ENCODE measurements at places on chromosomes 13 and 19.

DNA sequence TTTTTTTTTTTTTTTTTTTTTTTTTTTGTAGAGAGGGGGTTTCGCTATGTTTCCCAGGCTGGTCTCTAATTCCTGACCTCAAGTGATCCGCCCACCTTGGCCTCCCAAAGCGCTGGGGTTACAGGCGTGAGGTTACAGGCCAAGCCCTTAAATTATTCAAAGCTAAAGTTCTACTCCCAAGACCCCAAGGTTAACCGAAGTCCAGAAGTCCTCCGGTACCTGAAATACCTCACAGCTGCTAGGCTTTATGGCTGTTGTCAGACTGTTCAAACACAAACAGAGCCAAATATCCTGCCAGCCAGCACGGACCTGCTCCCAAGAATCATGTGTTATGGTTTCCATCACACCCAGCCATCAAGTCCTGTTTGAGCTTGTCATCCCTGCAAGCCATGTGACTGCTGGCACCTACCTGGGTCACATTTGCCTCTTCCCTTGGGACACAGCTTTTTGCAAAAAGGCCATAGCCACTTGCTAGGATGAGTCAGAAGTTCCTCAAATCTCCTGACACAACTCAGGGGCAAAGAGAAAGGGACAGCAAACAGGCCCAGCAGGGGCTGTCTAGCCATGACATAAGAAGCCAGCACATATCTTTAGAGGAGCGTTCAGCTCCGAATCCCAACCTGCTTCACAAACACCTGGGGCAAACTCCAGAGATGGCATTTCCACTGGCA is 129.9 kb downstream of the FOXO1 start:
- no peak for DNase-seq

DNA sequence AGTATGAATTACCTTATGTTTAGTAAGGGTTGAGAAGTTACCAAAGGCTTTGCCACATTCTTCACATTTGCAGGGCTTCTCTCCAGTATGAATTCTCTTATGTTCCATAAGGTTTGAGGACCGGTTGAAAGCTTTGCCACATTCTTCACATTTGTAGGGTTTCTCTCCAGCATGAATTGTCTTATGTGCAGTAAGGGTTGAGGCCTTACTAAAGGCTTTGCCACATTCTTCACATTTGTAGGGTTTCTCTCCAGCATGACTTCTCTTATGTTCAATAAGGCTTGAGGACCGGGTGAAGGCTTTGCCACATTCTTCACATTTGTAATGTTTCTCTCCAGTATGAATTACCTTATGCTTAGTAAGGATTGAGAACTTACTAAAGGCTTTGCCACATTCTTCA is 26.7 kb downstream of the ZNF728 start:
- DNase-seq = no peak

- DNase-seq = no peak
These were observed 15.4 kb upstream of the CCNP start for GRCh38 chr19:40241809-40242384.

DNA sequence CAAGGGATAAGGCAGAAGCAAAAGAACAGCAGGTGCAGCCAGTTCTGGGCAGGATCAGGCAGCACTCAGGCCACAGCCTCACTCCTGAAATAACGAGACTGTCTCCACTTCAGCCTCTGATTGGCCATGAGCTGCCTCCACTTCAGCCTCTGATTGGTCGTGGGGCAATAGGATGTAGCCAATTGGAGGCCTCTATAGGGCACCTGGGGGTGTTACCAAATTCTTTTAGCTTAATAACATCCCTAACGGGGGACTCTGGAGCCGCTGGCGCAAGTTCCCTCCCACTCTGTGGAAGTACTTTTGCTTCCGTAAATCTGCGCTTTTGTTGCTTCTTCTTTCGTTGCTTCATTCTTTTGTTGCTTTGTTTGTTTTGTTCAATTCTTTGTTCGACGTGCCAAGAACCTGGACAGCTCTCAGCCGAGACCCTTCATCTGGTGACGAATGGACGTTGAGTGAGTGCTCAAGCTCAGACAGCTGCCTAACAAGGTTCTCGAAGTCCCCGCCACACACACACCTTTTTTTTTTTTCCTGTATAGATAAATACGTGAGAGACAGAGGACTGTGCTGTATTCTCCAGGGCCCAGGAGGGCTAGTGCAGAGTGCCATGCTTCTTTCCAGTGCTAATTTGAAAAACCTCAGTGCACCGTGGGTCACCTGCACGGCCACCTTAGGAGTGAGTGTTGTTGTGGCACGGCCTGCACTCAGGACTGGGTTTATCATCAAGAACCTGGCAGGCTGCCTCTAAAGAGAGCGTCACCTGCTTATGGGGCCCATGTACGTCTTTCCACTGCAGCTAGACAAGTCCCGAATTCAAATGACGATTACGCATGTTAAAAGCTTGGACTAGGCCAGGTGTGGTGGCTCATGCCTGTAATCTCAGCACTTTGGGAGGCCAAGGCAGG is 32.0 kb upstream of the TUBGCP3 start:
- DNase-seq = peak; percentile 53

GRCh38 chr13:98468361-98468760 is 108.5 kb downstream of the STK24 start:
- no peak for DNase-seq

DNA sequence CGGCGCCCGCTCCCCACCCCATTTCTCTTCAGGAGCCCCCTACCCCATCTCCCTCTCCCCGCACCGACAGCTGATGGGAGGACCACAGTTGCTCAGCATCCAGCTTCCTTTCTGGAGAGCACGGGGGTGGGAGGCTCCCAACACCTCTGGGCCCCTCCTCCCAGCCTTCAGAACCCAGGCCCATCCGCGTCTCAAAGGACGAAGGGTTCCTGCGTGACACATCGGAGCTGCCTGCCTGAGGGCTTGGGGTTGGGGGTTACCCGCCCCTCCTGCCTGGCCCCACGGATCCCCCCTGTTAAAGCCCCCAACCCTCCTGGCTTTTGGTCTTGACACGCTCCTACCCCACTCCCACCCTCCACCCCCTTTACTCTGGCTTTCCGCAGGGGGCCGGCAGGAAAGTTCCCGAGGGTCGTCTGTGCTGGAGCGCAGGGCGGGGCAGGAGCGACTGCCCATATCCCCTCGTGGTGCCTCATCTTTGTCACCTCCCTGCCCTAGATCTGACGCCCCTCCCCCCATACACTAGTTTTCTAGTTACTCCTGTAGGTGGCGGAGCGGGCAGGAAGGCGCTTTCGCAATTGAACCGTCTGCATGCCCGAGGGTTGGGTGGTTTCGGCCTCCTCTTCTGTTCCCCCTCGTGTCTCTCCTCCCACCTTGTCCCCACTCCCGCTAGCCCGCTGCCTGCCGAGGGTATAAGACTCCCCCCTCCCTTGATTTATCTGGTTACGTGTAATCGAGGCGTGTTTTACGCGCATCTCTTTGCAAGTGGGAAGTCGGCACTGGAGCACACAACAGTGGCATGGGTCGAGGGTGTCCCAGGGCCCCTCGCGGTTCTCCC is 924 bp downstream of the TRAPPC5 start:
- peak; percentile 93 for DNase-seq

DNA sequence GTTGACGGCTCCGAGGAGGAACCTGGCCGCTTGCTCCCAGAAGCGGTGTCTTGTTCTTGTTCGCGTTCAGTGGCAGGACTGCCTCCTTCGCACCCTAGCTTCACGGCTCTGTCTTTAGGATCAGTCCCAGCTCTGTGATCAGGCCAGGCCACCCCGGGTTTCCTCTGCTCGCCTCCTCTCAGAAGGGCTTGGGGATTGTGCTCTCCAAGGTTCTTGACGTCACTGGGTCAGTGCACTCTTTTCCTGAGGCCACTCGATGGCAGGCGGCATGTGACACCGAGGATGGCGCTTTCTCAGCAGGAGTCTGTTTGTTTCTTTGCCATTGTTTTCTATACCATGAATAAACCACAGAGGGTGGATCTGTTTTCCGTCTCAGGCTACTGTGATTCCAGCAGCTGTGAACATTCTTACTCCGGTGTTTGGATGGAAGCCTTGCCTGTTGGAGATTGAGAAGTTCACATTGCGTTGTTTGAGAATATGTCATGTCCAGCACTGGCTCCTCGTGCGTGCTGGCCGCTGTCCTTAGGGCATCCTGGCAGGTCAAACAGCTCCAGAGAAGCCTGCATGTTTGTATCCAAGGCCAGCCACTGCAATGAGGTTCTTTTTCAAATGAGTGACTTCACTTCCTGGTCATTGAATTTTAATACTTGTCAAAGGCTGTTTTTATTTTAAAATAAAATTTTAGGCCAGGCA is 44.5 kb downstream of the SLC7A9 start:
- no peak for DNase-seq

GRCh38 chr13:103676329-103676728 is 610.1 kb upstream of the SLC10A2 start:
- DNase-seq = no peak

DNA sequence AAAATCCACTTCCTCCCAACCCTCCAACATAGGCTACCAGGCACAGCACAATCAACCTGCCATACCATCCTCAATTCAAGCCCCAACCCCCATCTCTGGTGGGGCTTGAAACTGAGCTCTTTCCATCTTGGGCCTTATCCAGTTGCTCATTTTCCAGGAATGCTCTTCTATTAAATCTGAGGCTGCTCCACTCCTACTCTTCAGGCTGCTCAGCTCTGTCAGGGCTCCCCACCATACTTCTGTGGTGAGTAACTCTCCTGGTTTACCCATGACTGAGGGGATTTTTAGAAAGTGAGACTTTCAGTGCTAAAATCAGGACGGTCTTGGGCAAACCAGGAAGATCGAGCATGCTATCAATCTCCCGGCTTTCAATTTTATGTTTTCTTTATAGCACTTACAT is 512.8 kb downstream of the LMO7 start:
- no peak for DNase-seq

GRCh38 chr13:28058866-28059613 is 41.3 kb downstream of the FLT3 start:
- peak; percentile 62 for DNase-seq

- DNase-seq = peak; percentile 31
These were observed 24.4 kb upstream of the URAD start for GRCh38 chr13:28012896-28013295.

DNA sequence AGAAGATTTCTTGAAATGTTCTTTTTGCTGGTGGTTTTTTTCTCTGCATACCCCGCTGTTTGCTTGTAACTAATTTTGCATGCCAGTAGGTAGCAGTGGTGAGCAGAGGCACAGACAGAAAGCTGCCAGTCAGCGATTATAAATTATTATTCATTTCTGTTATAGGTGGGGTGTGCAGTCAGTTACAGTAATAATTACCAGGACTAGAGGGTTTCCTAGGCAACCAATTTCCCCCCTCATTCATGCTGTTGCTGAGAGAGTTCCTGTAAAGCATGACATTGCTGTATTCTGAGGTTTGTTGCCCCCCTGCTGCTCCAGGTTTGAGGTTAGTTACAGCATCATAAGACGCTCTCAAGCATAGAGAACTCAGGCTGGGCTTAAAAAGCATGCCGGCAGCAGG is 104.5 kb downstream of the URI1 start:
- DNase-seq = peak; percentile 43

- DNase-seq = no peak
These were observed 662 bp downstream of the CBARP start for GRCh38 chr19:1237027-1237659.

- no peak for DNase-seq
These were observed 308.5 kb upstream of the TMTC4 start for GRCh38 chr13:100983111-100983510.

DNA sequence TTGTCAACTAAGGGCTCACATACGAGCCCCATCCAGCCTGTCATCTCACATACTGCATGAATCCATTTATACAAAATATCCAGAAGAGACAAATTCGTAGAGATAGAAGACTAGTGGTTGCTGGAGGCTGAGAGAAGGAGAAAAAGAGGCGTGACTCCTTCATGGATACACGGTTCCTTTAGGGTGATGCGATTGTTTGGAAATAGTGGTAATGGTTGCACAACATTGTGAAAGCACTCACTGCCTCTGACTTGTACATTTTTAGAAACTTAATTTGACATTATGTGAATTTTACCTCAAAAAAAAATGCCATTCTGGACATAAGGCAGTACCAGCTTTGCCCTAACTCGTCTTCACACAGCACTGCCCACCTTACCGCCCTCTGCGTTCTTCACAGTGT is 27.3 kb downstream of the IGFL1 start:
- DNase-seq = no peak

DNA sequence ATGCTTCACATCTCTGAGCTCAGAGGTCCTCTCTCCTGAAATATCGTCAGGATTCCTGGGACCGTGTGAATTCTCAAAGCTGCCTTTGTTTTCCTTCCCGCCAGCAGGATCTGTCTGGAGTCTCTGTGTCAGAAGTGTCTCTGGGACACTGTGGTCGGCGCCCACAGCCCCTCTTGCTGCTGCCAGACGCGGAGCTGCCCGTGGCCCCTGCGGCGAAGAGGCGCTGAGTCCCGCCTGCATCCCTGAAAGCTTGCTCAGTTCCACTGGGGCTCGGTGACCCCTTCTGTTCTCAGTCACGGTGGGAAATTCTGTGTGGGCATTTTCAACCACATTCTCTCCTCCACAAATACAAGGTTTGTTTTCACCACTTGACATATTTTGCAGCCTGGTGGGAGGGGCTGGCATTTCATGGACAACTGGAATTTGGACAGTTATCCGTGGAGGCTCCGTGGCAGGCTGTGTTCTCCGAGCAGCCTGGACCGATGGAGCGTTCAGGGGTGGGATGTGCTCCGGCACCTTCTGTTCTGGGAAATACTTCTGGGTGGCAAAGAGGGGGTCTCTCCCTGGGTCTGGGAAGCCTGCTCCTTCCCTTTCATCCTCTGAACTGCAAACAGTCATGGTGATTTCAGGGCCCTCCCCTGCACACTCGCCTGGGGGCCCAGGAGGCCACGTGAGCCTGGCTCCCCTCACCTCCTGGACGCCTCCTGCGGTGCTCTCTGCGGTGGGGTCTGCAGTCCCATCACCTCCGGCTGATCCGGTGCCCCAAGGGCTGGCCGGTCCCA is 42.6 kb upstream of the GRTP1 start:
- DNase-seq = no peak

DNA sequence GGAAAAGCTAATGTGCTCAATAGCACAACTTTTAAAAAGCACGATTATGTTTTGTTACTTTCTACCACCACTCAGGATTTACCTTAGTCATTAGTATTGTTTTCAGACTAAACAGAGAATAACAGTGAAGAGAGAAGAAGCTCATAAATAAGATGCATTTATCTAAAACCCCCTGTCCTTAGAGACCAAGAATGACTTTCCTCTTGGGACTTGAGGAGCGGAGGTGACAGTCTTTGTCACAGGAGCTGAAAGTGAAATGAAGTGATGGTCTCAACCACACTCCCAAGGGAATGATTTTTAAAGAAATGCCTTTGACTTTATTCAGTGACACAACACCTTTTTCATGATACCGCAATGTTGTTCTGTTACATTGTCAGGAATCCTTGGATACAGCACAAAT is 190.6 kb upstream of the NBEA start:
- DNase-seq = no peak

GRCh38 chr13:111513766-111514609 is 193.5 kb downstream of the TEX29 start:
- DNase-seq = no peak
